ENCODE measurements at places on chromosomes 7 and 10. TPM values are rescaled to one million over a fixed set of nuclear protein-coding genes. Genes with fewer than 3 reads are reported as not detected.

TRDMT1 gene
- 7.8 TPM for total RNA-seq

PIP gene
- total RNA-seq = not detected

GRCh38 chr7:24334627-24335026 is 50.6 kb downstream of the NPY start:
- no peak for DNase-seq

GRCh38 chr10:96858706-96859050 is 26.6 kb downstream of the LCOR start:
- no peak for DNase-seq

- no peak for DNase-seq
Observed at GRCh38 chr10:83680470-83680891, 458.8 kb upstream of the GHITM start.

- DNase-seq = no peak
Observed at GRCh38 chr7:151025924-151026671, 1.8 kb upstream of the ATG9B start.

- DNase-seq = no peak
Observed at GRCh38 chr7:132528695-132529094, 47.6 kb downstream of the PLXNA4 start.

DNA sequence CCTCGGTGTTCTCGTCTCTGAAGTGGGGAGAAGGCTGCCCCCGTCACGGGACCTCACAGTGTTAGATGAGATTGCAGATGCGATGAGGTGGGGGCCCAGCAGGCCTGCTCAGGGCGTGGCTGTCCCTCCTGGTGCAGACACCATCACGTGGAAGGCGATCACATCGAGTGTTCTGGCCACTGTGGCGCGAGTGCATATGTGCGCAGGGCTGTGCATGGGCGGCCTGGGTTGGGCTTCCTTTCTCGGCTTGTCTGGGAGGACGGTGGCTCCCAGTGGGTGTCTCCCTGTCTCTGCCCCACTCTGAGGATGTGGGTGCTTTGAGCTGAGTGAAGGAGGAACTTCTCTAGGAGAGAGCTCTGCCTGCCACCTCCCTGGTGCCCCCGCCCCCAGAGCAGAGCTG is 83.1 kb downstream of the LHPP start:
- peak; percentile 59 for DNase-seq

- peak; percentile 77 for DNase-seq
Observed at GRCh38 chr10:133379152-133379800, at the start of gene PAOX. Gene PAOX, plus strand, starts transcription at chr10:133379262. Its CDS starts 55 bp downstream, at chr10:133379317.

GRCh38 chr10:15053061-15053460 is 9.3 kb downstream of the OLAH start:
- no peak for DNase-seq

DNA sequence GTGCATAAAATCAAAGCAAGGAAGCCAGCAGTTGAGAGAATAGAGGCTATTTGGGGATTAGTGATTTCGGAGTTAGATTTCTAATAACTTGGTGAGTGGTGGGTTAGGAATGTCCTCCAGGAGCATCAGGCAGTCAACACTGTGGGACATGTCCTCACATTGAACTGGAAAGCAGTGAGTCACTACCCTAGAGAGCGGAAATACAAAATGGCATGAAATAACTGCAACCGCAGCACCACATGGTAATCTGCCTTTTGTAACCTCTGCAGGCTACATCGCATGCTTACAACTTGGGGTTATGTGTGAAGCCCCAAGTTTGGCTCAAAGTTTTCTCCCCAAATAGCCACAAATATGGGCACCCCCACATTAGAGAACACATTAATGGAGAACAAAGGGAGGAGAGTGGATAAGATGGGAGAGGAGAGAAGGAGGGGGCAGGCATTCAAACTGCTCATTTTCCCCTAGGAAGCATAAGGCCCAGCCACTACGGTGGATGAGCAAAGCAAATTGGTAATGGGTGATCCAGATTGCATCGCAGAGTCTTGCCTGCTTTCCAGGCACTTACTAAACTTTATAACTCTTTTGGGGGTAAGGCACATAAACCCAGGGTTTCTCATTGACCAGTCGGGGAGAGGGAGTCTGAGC is 22.0 kb upstream of the SLF2 start:
- DNase-seq = no peak
